Activated T-helper 17 cell treated with anti-CD3 and anti-CD28 coated beads, Interleukin-2, amount 50 U/mL, for 72 hours (primary cell): ENCODE measurements at places on chromosomes 1 and 21.
A peak's percentile ranks its signal among the peaks of the same experiment; 100 is the strongest.

DNA sequence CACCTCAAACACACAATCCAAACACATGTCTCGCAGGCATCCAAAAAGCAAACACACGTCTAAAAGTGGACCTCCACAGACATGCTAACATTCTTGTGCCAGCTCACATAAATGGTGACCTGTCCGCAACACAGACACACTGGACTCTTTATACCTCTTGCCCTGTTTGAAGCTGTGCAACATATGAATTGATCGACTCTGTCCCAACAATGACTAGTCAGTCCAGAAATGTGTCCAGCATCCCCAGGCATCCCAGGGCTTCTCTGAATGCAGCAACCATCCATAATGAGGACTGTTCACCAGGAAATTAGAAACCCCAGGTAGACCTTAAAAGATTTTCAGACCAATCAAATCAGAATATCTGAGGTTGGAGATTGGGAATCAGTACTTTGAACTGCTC, 3.2 kb downstream of the DDR2 start:
- ATAC-seq, result no peak

GRCh38 chr1:211942583-211942982, 92.8 kb downstream of the INTS7 start:
- no peak for ATAC-seq

- ATAC-seq, result no peak
Observed at GRCh38 chr1:159652506-159652905, 61.9 kb downstream of the CRP start.

- no peak for ATAC-seq
Observed at GRCh38 chr21:30962013-30962412, 76.3 kb downstream of the KRTAP19-8 start.

GRCh38 chr1:203954788-203955552, 93.6 kb downstream of the SNRPE start:
- ATAC-seq, result no peak

GRCh38 chr21:46064870-46065214, 33.1 kb upstream of the COL6A2 start:
- ATAC-seq, result no peak

DNA sequence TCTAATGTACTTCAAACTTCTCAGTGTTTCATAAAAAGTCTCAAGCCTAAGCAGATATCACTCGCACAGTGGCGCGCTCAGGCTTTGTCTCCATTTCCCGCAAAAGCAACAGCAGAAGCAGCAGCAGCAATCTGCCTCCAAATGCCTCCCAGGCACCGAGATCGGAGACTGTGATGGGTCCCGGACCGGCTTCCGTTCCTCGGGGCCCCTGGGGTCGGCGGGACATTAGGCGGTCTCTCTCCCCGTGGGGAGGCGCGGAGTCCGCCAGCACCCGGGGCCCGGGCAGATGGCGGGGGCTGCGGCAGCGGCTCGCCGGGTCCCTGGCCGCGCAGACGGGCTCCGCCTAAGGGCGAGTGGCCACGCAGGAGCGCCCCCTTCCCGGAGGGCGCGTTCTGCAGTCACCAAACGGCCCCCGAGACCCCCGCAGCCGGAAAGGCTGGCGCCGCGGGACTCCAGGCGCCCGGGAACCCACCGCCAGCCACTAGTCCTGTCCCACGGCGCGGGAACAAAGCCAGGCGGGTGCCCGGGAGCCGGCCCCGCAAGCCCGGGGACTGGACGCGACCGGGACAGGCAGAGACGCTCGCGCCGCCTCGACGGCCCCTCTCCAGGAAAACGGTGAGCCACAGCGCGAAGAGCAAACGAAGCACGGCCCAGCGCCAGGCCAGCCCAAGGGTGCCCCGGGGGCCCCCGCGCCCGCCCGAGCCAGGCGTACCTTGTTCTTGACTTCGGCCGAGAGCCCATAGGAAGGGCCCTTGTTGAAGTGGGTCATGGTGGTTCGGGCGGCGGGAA, 590 bp downstream of the CNN3 start:
- peak; percentile 43 for ATAC-seq

- ATAC-seq, result no peak
Observed at GRCh38 chr21:16538936-16539440, 809.2 kb downstream of the USP25 start.

DNA sequence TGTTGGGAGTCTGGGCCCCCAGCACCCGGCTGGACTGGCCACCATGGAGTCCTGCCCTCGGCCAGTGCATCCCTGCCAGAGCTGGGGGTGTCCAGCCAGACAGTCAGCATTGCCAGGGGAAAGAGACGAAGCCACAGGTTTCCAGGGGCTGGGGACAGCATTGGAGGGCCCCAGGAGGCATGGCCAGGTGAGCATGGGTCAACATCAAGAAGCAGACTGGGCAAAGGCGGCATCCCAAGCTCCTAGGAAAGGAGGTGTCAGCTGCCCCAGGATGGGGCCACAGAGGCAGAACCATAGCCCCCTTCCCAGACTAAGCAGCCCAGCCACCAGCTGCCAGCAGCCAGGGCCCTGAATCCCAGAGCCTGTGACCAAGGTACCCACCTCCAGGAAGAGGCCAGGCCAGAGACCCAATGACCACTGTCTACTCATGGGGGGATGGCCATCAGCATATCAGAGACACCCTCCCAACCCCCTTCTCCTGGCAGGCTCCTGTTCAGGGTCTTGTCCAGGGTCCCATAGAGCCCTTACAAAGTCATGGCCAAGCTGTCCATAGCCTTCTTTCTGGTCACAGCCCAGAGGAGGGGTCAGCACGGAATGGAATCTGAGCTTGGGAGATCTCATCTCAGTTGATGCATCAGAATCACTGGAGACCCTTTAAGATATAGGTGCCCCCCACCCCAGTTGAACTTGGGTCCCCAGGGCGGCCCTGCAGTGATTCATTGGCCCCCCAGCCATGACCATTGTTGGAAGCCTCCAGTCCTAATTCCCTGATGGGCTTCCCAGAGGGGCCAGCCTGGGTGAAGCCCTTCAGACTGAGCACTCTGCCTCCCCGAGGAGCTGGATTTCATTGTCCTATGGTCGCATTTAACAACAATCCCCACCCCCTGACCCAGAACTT, 32.5 kb downstream of the WNT3A start:
- ATAC-seq, result no peak

DNA sequence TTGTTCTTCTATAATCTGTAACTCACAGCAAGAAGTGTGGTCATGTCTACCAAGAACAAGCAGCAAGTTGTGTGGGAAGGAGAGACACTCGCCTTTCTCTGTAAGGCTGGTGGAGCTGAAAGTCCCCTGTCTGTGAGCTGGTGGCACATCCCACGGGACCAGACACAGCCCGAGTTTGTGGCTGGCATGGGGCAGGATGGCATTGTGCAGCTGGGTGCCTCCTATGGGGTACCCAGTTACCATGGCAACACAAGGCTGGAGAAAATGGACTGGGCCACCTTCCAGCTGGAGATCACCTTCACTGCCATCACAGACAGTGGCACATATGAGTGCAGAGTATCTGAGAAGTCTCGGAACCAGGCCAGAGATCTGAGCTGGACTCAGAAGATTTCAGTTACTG, 15.5 kb downstream of the CD101 start:
- no peak for ATAC-seq

DNA sequence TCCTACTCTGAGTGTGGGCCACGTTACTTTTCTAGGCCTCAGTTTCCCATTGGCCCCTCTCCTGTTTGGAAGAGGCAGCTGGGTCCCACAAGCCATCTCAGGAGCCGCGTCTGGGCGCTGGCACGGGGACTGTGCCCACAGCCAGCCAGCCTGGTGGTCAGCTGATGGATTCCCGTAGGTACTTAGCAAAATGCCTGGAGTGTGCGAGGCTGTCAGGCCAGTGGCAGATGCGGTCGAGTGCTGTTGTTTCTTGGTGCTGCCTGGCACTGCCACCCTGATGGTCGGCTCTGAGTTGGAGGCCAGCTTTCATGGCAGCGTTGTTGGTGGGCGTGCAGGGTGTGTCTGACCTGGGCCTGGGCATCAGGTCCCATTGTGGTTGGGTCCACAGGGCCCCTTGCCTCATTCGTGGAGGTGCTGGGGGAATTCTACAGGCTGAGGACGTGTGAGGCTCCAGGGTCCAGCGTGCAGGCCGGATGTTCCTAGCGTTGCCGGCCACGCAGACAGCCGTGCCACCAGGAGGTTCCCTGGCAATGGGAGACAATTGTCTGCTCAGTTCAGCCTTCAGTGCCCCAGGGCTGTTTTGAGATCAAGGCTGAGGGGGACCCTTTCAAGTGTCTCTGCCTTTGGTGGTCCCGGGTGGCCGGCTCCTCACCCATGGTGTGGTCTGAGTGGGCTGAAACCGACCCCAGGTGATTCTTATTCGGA, 20.9 kb downstream of the SKI start:
- ATAC-seq, result no peak

- no peak for ATAC-seq
Observed at GRCh38 chr21:40846587-40847411, at the start of gene DSCAM. Gene DSCAM (minus strand): TSS chr21:40847158. CDS start chr21:40846661, 497 bp downstream.

GRCh38 chr1:159830722-159831121, 4.0 kb downstream of the SLAMF8 start:
- ATAC-seq, result no peak

DNA sequence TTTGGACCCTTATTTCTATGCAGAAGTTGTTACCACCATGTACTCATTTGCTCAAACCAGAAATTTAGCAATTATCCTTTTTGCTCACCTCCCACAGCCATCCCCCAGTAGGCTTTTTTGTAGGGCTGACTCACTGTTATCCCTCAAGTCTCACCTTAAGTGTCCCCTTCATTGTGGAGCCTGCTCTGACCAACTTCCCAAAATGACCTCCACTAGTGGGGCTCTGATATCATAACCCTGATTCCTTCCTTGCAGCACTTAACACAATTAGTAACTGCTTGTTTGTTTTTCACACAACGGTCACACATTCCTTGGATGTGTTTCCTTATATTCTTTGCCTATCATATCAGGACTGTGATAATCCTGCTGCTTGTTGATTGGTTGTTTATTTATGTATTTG, 76.7 kb downstream of the PATJ start:
- no peak for ATAC-seq

DNA sequence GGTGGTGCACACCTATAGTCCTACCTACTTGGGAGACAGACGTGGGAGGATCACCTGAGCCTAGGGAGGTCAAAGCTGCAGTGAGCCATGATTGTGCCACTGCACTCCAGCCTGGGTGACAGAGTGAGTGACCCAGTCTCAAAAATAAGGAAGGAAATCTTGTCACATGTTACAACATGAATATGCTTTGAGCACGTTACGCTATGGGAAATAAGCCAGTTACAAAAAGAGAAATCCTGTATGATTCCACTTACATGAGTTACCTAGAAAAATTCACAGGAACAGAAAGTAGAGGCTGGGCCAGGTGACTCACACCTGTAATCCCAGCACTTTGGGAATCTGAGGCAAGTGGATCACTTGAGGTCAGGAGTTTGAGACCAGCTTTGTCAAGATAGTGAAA, 6.7 kb upstream of the PADI6 start:
- ATAC-seq, result no peak

DNA sequence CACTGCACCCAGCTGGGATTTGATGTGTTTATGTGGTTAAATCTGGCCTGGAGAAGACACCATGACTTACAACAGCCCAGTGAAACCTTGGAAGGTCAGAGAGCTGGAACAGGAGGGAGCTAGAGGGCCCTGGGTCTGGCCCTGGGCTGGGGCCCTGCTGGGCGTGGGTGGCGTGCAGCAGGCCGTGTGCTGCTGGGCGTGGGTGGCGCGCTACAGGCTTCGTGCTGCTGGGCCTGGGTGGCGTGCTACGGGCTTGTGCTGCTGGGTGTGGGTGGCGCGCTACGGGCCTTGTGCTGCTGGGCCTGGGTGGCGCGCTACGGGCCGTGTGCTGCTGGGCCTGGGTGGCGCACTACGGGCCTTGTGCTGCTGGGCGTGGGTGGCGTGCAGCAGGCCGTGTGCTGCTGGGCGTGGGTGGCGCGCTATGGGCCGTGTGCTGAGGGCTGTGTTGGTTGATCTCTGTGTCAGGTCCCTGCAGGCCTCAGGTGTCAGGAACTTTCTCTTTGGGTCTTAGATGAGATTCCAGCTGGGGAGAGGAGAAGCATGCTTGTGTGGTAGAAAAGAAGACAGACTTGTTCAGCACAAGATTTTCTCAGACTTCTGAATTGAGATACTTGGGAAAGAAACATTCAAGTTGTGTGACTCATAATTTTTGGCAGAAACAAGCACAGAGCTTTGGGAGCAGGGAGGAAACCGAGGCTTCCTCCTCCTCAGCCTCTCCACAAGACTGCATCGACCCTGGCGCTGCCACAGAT, 66.0 kb downstream of the COL18A1 start:
- ATAC-seq, result peak; percentile 54

- ATAC-seq, result no peak
Observed at GRCh38 chr1:178155481-178156255, 61.8 kb downstream of the RASAL2 start.

GRCh38 chr1:44733365-44733764, 2.4 kb upstream of the RNU5D-1 start:
- no peak for ATAC-seq

GRCh38 chr1:22854688-22855565, 117.7 kb downstream of the LACTBL1 start:
- ATAC-seq, result no peak

- no peak for ATAC-seq
Observed at GRCh38 chr1:38273196-38273804, 226.7 kb upstream of the POU3F1 start.

DNA sequence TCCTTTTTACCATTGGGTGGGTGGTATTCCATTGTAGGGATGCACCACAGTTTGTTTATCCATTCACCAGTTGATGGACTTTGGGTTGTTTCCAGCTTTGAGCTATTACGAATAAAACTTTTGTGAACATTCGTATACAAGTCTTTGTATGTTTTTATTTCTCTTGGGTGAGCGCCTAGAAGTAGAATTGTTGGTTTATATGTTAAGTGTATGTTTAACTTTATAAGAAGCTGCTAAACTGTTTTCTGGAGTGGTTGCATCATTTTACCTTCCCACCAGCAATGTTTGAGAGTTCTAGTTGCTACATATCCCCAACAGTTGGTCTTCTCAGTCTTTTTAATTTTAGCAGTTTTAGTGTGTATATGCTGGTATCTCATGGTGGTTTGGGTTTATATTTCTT, 132.5 kb downstream of the PEX14 start:
- ATAC-seq, result no peak
